Spleen (tissue), 13 donors: ENCODE measurements at places on chromosomes 12 and 14. TPM values are rescaled to one million over a fixed set of nuclear protein-coding genes. Genes with fewer than 3 reads are reported as not detected.

- no peak overlapping the region for H3K27ac ChIP-seq
- no peak for DNase-seq
- no peaks in the 10 kb centered on the region for H3K27me3 ChIP-seq
- no peaks in the 10 kb centered on the region for H3K36me3 ChIP-seq
These were observed 33.8 kb upstream of the FGD4 start for GRCh38 chr12:32365473-32366064.

GRCh38 chr12:53226815-53227214 is 5.2 kb downstream of the RARG start:
- H3K4me3 ChIP-seq = no peak overlapping the region
- H3K27me3 ChIP-seq = peaks cover 6% of the 10 kb centered on the region
- H3K27ac ChIP-seq = no peak overlapping the region
- peaks cover 32% of the 10 kb centered on the region for H3K4me1 ChIP-seq
- H3K36me3 ChIP-seq = no peaks in the 10 kb centered on the region
- DNase-seq = peak; percentile 45

GRCh38 chr12:31034372-31034771 is 39.3 kb upstream of the DDX11 start:
- H3K4me1 ChIP-seq = peaks cover 10% of the 10 kb centered on the region
- no peak overlapping the region for H3K27ac ChIP-seq
- H3K4me3 ChIP-seq = no peak overlapping the region
- DNase-seq = no peak

- H3K36me3 ChIP-seq = no peaks in the 10 kb centered on the region
- H3K4me1 ChIP-seq = no peaks in the 10 kb centered on the region
- H3K27me3 ChIP-seq = no peaks in the 10 kb centered on the region
- H3K4me3 ChIP-seq = no peak overlapping the region
- DNase-seq = no peak
- H3K27ac ChIP-seq = no peak overlapping the region
These were observed 50.6 kb downstream of the RFX4 start for GRCh38 chr12:106633451-106633823.

Gene CLEC14A
- total RNA-seq = 33.5 TPM

Gene GDF3
- total RNA-seq = 1.7 TPM

Gene GUCY2C
- total RNA-seq = not detected
